HT-29 (cell line): ENCODE measurements at places on chromosomes 12 and 14.

- DNase-seq: no peak
Observed at GRCh38 chr12:130919086-130919485, 34.6 kb upstream of the ADGRD1 start.

DNA sequence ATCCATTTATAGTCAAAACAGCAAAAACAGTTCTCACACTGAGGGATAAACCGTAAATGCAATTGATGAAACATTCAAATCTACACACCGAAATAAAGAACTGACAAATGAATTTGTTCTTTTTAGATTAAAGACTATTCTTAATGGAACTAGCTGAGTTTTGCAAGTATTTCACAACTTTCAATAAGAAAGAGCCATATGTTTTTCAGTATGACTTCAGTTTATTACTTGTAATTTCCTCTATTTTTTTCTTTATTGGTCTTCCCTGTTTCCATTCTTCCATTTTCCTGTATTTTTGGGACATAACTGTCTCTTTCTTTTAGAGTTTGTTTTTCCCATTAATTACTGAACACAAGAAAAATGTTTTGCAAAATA is 4.3 kb downstream of the BCAT1 start:
- DNase-seq: no peak

DNA sequence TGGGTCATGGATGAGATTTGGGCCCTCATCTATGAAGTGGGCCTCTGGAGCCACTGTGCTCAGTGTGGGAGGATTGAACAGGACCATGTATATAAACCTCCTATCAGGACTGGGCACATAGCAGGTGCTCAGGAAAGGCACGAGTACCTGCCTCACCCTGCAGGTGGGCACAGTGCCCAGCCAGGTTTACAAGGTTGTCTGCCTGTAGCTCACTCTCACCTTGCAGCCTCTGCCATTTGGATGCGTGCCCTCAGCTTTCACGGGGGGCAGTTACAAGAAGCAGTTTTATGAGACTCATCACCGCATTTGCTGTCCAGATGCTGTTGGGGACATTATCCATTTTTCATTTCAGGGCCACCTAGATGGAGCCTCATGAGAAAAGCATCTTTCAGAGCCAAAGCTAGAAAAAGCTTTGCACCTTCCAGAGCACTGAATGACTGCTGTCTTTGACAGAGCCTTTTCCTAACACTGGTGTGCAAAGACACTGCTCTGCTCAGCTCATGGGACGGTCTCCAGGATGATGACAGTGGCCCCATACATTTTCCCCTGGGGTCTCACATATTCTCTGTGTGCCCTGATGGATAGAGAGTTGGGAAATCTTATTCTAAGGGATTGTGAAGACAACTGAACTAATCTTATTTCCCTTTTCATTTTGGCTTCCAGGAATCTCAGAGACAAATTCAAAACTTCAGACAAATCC is 327.5 kb upstream of the RTL1 start:
- DNase-seq: no peak

DNA sequence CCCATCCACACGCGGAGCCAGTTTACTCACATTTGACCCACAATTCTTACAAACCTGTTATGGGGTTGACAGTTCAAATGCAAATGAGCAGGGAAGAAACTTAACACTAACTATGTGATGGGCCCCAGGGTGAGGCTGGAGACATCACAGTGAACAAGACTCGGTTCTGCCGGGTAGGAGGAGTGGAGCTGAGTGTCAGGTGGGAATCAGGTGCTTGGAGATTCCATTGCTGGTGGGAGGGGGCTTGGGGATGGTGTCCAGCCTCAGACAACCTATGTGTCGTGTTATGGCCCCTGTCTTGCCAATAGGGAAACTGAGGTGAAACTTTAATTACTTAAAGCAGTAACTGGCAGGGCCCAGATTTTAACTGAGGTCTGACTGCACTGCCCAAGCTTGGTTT is 41.9 kb downstream of the BEGAIN start:
- no peak for DNase-seq

GRCh38 chr12:105927564-105927963 is 211.2 kb downstream of the NUAK1 start:
- DNase-seq: no peak

DNA sequence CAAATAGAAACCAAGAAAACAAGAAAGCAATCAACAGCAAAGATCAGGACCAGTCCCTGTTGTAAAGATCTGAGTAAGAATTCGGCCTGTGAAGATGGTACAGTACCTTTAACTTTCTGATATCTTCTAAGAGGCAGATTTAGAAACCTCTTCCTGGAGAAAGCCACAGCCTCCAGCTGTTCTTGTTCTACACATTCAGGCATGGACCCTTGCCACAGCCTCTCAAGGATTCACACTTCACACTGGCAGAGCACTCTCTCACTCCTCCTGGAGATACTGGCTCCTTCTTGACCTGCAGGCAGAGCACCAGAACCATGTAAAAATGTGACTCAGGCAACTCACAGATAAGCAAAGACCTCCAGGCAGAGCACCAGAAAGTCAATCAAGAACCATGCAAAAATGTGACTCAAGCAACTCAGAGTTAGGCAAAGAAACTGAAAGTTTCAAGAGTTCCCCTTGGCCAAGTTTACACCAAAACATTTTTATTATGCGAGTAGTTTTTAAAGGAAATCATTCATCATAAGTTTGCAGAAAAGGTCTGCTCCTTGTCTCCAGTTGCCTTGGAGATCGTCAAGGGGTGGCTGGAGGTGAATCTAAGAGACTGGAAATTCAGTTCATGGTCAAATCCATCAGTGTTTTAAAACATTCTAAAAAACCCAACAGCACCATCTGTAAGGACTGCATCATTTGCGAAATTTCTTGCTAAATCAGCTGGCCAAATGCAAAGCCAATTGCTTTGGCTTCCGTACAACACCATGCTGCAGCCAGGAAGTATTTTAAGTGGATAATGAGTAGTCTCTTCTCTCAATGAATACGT is 119.3 kb upstream of the MDM1 start:
- DNase-seq: no peak

GRCh38 chr14:84988357-84988756 is 541.6 kb upstream of the FLRT2 start:
- no peak for DNase-seq

DNA sequence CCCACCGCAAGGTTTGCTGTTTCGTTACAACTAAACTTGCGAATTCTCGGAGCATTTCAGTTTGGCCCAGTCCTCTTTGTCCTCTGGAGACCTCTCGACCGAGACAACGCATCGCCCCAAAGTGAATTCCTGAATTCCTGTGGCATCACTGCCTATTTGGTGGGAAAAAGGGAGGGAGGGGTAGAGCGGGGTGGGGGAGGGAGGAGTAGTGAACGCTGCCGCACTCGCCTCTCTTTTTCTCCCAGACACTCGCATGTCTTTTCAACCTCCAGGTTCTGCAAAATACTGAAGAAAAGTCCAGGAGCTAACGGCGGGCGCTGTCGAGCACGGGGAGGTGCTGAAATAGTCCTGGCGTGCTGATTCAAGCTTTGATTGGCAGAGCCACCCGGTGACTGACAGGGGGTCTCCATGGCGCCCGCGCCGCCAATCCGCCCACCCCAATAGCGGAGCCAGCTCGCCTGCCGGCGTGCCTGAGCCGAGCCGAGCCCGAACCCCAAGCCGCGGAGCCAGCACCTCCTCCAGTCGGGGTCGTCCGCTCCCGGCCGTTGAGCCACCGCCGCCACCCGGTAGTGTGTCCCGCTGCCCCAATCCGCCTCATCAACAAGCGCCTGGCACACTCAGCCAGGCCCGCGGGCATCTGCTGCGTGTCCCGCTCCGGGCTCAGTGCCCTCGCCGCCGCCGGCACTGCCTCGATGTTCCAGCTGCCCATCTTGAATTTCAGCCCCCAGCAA is at the start of gene SIX6:
Gene SIX6 (plus strand): TSS at position 440 of the 731 bp plus-strand sequence. CDS start 253 bp downstream, at position 693.
- DNase-seq: no peak

GRCh38 chr12:52162981-52163380 is 28.8 kb downstream of the KRT80 start:
- DNase-seq: no peak

DNA sequence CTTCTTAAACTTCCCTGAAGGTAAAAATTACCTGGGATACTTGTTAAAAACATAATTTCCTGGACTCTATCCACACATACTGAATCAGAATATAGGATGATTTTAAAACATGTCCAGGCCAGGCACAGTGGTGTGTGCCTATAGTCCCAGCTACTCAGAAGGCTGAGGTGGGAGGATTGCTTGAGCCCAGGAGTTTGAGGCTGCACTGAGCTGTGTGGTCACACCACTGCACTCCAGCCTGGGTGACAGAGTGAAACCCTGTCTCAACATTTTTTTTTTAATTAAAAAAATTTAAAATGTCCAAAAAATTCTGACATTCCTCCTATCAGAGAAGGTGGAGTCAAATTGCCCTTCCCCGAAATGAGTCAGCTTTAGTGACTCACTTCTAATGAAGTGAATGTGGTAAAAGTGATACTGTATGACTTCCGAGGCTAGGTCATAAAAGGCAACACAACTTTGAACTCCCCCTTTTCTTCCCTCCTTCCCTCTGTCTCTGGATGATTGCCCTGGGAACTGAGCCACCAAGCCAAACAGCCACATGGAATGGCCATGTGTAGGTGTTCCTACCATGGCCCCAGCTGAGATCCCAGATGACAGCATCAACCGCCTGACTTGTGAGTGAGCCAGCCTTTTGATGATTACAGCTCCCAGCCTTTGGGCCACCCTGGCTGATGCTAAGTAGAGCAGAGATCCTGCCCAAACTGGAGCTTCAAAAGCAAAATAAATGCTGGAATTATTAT is 36.3 kb downstream of the LIMA1 start:
- DNase-seq: peak; percentile 88
